Hematopoietic multipotent progenitor cell treated with erythropoietin and hydrocortisone succinate and interleukin-3 and kit ligand, for 6 days (in vitro differentiated cells): ENCODE measurements at places on chromosomes 11 and 22.

DNA sequence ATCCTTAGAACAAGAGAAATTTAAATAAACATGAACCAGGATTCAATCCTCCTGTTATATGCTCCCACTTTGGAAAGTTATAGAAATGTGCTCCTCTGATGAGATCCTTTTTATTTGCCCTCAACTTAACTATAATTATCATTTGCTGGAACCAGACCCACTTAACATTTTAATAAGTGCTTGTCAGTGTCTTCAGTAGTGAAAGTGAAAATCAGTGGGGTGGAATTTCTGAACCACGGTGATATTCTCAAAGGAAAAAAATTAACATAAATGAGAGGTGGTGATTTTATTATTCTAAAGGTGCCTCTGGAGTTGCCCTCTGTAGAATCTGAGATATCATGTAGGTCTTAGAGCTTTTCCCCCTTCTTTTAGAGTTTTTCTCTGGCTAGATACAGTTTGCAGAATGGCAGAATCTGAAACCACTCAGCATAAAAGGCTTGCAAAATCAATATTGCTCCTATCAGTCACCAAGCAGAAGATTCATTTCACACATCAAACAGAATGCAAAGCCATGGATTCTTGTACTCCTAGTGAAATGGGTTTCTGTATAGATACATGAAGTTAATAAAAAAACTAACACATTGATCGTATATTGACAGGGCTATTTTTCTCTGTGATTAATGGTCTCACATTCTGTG, 213.2 kb downstream of the LUZP2 start:
- DNase-seq: no peak

DNA sequence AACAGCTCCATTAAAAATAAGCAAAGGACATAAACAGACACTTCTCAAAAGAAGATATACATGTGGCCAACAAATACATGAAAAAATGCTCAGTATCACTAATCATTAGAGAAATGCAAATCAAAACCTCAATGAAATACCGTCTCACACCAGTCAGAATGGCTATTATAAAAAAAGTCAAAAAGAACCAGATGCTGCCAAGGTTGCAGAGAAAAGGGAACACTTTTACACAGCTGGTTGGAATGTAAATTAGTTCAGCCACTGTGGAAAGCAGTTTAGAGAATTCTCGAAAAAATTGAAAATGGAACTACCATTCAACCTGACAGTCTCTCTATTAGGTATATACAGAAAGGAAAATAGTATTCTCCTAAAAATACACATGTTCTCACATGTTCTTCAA, 102.4 kb upstream of the FIBIN start:
- no peak for DNase-seq

- DNase-seq: no peak
Observed at GRCh38 chr22:28229566-28230485, 310.8 kb upstream of the PITPNB start.

DNA sequence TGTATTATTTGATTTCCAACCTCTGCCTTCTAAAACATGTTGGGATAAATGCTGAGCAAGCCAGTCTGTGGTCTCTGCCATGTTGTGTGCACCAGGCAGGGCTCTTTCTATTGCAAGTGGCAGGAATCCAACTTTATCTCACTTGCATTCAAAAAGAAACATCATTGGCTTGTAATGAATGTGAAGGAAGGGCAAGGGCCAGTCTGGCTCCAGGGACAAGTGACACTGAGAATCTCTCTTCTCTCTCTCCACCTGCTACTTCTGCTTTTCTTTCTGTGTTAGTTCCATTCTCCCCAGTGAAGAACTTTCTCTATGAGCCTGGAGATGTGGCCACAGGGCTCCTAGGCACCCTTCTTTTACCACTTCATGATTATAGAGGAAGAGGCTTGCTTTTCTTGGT, 329.9 kb upstream of the NCAM1 start:
- no peak for DNase-seq

DNA sequence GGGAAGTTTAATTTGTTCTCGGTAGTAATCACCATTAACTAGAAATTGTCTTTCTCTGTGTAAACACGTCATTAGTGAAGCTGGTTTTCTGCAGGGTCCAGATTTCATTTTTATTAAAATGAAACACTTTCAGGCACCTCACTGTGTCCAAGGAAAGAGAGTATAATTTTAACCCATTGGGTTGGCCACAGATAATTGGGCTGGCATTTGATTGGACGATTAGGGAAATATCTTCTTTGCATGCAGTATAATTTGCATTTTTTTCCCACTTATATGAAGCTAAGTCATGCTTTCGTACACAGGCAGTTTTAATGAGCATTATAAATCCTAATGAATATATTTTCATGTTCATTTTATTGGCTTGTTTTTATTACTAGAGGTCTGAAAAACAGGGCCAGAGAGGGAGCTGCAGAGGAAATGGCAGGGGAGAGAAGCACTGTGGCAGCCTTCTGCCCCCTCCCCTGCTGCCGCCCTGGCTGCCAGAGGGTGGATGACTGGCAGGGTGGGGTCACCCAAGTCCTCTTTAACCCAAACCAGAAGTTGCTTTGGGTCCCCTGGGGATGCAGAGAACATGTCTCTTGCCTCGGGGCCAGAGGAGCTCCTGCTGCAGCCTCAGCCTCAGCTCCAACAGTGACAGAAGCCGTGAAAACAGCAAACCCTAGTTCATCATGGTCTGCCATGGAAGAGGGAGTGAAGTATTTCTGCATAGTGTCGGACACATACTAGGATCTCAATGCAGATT, 93.9 kb downstream of the PKNOX2 start:
- no peak for DNase-seq

DNA sequence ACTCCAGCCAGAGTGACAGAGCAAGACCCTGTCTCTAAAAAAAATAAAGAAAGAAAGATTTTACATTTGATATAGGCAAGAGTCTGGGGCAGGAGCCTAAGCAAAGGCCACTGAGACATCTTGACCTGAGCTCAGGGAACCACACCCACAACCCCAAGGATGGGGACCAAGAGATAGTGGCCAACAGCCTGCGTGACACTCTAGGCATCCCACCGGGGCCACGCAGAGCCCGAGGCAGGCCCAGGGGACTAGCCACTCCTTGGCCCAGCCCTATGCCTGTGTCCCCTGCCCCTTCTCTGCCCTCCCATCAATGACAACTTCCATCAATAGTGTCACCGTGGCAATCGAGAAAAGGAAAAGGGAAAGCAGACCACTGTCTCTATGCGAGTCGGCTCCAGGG, 41.1 kb downstream of the MN1 start:
- no peak for DNase-seq

DNA sequence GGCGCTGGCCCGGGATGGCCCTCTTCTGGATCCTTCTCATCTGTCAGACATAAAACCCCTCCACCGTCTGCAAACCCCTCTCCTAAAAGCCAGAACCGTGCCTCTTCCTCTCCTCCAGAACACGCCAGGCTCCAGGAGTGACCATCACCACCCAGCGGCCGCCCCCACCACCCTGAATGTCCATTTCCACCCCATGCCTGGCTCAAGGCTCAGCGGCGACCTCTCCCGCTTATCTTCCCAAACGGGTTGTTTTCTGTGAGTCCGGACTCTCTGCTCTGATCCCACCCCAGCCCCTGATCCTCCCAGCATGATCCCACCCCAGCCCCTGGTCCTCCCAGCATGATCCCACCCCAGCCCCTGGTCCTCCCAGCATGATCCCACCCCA, 37.6 kb downstream of the CELSR1 start:
- DNase-seq: no peak

GRCh38 chr11:102114032-102114431, 3.8 kb downstream of the YAP1 start:
- DNase-seq: no peak

- DNase-seq: no peak
Observed at GRCh38 chr11:44982496-44983062, 31.9 kb upstream of the TP53I11 start.

DNA sequence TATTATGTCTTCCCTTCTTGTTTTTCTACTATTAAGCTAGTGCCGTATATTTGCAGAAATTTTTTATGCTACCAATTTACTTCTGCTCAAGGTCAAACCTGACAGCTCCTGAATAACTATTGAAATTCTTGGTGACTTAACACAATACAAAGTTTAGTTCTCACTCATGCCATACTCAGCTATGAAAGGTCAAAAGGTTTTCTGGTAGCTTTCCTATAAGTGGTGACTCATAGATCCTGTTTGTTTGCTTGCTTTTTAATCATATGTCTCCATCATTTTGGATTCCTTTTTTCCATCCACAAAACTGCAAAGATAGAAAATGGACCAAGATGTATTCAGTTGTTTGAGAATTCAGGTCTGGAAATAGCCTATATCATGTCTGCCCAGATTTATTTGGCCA, 855.8 kb upstream of the LRRC4C start:
- no peak for DNase-seq

GRCh38 chr11:13999704-14000103, 37.2 kb downstream of the SPON1 start:
- DNase-seq: no peak

DNA sequence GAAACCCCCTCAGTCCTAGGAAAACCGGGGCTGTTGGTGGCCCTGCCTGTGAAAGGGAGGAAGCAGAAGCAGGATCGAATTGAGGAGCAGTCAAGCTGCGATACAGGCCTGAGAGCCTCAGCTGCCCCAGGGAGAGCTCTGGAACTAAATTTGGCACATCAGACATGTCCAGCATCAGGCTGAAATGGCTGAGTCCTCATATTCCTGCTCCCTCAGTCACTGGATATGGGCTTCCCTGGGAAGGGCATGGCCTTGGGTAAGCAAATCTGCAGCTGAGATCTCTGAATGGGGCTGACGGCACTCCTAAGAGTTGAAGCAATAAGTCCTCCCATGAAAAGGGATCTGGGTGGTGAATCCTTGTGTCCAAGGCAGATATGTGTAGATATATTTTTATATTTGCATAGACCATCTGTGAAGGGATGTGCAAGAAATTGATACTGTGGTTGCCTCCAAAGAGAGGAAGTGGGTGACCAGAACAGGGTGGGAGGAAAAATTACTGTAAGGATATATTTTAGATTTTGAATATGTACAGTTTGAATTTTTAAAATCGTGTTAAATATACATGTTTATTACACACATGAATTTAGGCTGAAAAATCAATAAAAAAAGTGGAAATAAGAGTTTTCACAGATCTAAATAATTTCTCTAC, 45.5 kb downstream of the APIP start:
- peak; percentile 3 for DNase-seq

DNA sequence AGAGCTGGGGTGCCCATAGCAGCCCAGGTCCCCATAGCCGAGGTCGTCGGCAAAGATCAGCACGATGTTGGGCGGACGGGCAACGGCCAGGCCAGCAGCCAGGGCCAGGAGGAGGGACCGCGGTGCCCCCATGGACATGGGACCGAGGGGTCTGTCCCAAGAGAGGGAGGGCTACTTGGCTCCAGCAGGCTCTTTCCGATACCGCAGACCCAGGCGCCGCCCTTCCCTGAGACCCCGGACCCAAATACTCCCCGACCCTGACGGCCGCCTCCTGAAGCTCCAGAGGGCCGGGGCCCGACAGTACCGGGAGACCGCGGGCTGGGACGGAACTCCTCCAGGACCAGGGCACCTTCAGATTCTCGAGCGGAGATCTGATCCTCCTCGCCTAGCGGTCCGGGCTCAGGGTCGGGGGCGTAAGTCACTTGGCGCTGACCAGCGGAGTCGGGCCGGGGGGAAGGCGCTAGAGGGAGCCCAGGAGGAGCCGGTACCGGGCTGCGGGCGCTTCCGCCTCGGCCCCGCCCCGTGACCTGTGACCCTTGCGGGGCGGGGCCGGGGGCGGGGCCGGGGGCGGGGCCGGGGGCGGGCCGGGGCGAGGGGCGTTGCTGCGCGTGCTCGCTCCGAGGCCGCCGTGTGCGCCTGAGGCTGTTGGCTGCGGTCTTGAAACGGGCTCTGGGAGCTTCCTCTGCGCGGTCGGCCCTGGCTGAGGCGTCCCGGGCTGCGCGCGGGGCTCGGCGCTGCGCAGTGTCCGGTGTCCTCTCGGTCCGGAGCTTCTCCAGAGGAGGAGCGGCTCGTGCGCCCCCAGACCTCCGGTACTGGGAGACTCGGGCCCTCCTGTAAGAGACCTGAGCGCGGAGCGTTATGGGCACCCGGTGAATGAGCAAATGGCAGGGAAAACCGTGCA, at the start of gene ARSA:
ARSA (minus strand) TSS at position 511 of the 901 bp plus-strand sequence; CDS start at position 138, 373 bp downstream.
- peak; percentile 87 for DNase-seq

DNA sequence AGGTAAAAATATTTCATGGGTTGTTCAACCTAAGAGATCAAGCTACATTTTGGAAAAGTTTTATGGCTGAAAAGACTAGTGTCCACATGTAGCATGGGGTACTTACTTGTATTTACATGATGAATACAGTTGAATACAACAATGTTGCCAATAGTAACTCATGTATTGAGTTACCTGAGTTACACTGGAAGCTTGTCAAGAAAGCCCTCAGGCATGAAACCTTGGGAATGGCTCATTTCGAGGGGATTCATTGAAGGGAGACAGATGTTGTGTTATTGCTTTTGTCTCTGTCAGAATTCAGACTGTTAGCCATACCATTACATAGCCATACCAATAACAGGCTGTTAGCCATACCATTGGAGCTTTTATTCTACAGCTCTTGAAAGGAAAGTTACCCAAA, 9.2 kb downstream of the OR51F2 start:
- no peak for DNase-seq

DNA sequence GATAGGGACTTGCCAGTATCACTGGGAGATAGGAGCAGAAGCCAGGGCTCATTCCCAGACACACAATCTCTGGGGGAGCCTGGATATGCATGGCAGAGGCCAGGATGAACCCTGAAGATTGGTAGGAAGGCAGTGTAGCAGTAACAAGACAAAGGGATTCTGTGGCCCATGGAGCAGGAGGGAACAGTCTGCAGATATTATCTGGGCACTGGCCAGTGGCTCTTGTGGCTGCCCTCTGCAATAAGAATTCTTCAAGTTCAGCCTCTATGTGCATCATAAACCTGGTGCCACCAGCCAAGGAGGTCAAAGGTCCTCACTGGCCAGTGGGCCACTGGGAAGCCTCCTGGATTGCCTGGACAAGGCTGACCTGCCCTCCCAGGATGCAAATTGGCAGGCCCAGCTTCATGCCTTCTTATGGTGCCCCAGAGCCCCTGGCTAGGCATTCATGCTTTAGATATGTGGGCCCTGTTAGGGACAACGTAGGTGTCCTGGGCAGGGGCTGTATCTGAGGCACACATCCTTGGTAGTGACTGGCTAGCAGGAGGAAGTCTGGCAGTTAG, 29.2 kb downstream of the KCNQ1OT1 start:
- no peak for DNase-seq
